Peyer's patch (tissue), 4 donors: ENCODE measurements at places on chromosomes 5 and 9. TPM values are rescaled to one million over a fixed set of nuclear protein-coding genes. Genes with fewer than 3 reads are reported as not detected.

DNA sequence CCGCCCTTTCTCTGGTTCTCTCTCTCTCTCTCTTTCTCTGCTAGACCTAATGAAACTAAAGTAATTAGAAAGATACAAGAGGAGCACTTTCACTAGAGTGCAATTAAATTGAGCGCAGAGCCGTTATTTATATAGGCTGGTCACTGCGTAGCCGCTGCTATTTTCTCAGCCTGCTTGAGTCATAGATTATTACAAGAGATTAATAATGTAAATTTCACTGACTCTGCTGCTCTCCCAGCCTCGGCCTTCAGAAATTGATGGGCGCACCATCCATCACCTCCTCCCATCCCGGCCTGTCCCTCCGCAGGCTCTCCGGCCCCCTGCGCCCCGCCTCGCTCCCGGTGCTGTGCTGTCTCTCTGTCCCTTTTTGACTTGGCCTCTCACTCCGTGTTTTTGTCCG is 268.0 kb upstream of the MVB12B start:
- DNase-seq = no peak

Gene C5orf46
- total RNA-seq = not detected

Gene FAM174A
- 19.4 TPM for total RNA-seq

- no peak for DNase-seq
These were observed 296.8 kb downstream of the EBF1 start for GRCh38 chr5:158802941-158803341.

GRCh38 chr9:27591093-27591492 is 17.8 kb upstream of the C9orf72 start:
- no peak for DNase-seq

Gene BARHL1
- not detected for total RNA-seq
